ENCODE measurements at places on chromosomes 7 and 10. TPM values are rescaled to one million over a fixed set of nuclear protein-coding genes. Genes with fewer than 3 reads are reported as not detected.

The HTR7 gene
- 14.3 TPM for total RNA-seq

The SFRP4 gene
- total RNA-seq: 1.2 TPM

The VPS26A gene
- 57.5 TPM for total RNA-seq

The TRIL gene
- 17.5 TPM for total RNA-seq

The AGMO gene
- under 0.01 TPM for total RNA-seq

The DPCD gene
- 28.5 TPM for total RNA-seq

The CCAR1 gene
- 45.2 TPM for total RNA-seq

The GTF2IRD1 gene
- 19.2 TPM for total RNA-seq

The TMEM196 gene
- 18.8 TPM for total RNA-seq

The TRIM50 gene
- total RNA-seq: not detected

The SORBS1 gene
- 90.5 TPM for total RNA-seq

The CHRM2 gene
- 5.3 TPM for total RNA-seq

The UBTD1 gene
- total RNA-seq: 1.6 TPM

The PNLIPRP3 gene
- total RNA-seq: not detected

Measured in frontal cortex (tissue), 4 donors.